Stimulated activated CD4-positive, alpha-beta T cell treated with anti-CD3 and anti-CD28 coated beads, Interleukin-1b, Interleukin-23, amount 100 ng/mL, for 24 hours (primary cell): ENCODE measurements at places on chromosomes 1 and 21.
A peak's percentile ranks its signal among the peaks of the same experiment; 100 is the strongest.

- peak; percentile 5 for DNase-seq
Observed at GRCh38 chr1:219385787-219386427, 212.2 kb downstream of the LYPLAL1 start.

DNA sequence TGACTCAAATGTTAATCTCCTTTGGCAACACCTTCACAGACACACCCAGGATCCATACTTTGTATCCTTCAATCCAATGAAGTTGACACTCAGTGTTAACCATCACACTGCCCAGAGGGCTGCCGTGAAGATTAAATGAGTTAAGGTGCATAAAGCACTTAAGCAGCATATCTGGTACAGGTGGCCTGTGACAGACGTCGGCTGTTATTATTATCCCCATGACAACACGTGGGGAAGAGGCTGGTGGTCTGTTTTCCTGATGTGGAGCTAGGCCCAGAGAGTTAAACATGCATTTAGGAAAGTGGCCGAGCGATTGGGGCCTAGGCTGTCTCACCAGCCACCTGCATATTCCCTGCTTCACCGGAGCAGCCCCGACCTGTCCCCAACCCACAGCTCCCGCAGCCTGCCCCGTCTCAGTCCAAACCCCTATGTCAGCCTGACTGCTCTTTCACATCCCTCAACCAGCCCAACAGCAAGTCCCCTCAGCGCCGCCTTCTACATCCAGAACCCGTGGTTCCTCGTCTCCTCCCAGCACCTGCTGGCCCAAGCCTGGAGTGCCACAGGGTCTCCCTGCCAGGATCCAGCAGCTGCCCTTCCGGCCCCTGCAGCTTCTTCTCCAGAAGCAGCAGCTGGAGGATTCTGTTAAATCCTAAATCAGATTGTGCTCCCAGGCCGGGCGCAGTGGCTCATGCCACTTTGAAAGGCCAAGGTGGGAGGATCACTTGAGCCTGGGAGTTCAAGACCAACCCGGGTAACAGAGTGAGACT lies 77.9 kb downstream of the FBXO2 start:
- no peak for DNase-seq

DNA sequence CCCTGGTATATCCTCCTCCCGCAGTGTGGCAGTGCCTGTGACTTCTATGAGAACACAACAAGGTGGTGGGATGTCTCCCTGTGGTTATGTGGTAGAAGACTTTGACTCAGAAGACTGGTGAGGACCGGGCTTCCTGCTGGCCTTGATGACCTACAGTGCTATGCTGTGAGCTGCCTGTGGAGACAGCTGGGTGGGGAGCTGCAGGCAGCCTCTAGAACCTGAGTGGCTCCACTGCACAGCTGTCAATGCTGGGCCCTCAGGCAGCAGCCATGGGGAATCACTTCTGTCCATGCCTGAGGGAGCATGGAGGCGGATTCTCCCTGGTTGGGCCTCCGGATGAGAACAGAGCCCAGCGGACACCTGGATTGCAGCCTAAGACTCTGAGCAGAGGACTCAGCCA lies 14.9 kb downstream of the SLC1A7 start:
- DNase-seq = no peak

DNA sequence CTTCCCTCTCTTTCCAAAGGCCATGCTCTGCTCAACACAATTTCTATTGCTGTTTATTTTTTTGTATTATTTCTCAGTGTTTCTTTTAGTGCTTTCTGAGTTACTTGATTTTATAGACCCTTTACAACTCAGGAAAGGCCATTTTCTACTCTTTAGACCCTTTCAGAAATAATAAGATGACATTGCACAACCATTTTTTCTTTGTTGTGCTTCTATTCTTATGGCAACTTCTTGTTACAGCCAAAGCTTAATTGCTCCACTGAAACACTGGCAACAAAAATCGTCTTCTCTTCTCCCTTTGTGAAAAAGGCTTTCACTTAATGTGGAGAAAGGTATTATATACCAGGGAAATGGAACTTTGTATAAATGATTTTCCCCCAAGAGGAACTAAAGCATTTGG lies 39.0 kb upstream of the SAMSN1 start:
- no peak for DNase-seq

DNA sequence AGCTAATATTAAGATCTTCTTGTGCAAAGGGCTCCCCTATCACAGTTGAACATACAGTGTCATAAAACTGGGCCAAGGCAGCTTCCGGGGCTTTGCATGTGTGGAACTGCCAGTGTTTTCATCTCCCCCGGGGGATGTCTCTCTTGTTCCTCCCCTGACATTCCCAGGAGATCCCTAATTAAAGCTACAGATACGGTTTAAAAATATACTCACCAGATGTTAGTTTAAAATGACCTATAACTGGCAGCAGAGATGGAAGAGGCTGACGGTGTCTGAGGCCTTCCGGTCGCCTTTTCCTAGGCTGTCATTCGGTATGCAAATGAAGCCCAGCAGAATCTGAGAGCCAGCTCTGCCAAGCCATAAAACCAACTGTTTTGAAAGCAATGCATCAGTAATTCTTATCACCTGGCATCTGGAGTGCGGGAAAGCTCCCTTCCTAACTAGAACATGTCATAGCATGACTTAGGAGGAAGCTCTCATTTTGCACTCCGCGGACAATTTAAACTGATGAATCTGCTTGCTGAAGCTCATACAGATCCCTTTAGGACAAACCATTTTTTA lies 436.5 kb upstream of the VAMP3 start:
- no peak for DNase-seq

DNA sequence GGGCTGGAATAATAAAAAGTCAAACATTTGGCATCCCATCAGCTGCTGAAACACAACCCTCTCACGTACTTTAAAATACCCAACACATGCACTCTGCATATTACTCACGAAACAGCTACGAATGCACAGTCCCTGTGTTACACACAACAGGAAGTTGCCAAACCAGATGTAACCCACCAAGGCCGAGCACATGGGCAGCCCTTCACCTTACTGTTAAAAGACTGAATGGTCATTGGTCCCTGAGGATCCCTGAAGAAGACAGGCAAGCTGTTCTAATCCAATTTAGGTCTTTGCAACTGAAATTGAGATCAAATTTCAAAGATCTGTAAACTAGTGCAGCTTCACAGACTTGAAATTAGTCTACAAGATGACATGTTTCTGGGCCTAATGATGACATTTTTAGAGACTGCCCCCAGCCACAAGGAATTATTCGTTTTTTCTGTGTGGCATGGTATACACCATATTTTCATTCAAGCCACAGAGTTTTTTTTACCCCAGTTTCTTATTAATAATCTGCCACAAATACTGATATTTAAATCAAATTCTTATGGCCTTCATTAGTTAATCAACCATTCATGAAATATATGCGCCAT lies 25.6 kb upstream of the IER5 start:
- no peak for DNase-seq

- DNase-seq = no peak
Observed at GRCh38 chr1:22344329-22344630, 107.4 kb upstream of the ZBTB40 start.

DNA sequence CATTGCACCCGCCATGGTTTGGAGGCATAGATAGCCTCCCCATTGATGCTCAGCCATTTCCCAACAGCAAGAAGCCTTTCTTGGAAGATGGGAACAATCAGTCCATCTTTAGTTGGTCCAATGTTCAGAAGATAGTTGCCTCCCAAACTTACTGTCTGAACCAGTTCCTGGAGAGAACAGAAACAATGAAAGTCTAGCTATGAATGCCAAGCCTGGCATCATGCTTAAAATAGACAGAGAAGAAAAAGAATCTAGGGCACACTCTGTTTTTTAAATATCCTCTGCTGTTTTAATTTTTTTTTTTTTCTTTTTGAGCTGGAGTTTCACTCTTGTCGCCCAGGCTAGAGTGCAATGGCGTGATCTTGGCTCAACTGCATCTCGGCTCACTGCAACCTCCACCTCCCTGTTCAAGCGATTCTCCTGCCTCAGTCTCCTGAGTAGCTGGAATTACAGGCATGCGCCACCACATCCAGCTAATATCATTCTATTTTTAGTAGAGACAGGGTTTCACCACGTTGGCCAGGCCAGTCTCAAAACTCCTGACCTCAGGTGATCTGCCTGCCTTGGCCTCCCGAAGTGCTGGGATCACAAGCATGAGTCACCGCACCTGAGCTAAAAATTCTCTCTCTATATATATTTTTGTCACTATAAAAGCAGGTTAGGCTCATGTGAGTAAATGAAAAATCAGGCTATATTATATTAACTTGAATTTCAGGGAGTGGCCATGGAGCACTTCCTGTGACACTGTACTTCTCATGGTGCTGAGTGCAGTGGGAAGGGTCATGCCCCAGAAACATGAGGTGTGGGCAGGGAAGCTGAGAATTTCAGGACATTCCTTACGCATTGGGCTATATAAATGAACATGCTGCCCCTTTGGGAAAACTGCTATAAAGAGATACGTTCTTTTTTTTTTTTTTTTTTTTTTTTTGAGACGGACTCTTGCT lies 19.1 kb downstream of the FUCA1 start:
- DNase-seq = no peak

DNA sequence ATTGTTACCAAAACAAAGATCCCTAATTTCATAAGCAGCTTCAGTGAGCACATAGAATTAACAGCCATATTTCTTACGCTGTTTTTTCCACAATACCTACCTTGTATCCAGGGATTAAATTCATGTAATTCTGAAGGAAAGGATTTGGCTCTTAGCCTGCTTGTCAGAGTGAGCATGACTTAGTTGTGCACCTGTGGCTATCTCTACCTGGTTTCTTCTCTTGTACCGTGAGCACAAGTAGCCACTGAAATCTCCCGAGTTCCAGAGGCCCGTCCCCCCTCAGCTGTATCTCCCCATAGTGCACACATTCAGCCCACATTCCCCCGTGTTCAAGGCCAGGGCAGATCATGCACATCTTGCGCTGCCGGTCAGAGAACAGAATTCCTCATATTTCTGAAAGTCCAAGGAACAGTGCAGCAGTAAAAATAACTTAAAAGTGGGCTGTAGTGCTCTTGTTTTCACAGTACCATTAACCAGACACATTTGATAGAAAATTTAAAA lies 2.3 kb downstream of the TENT5C start:
- DNase-seq = no peak

DNA sequence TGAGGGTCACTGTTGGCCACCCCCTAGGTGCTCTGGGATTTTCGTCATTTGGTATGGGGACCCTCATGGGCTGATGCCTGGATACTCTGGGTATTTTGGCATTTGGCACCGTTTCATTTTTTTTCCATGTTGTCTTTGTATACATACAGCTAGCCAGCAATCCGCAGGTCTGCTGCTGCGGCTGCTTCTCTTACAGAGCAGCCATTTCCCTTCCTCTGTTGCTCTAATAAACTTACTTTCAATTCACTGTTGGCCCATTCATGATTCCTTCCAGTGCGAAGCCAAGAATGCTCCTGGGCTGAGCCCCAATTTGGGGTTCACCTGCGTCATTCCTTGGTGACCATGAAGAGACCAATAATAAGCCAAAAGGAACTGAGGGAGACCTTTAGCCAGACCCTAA lies 21.5 kb downstream of the GON4L start:
- no peak for DNase-seq

DNA sequence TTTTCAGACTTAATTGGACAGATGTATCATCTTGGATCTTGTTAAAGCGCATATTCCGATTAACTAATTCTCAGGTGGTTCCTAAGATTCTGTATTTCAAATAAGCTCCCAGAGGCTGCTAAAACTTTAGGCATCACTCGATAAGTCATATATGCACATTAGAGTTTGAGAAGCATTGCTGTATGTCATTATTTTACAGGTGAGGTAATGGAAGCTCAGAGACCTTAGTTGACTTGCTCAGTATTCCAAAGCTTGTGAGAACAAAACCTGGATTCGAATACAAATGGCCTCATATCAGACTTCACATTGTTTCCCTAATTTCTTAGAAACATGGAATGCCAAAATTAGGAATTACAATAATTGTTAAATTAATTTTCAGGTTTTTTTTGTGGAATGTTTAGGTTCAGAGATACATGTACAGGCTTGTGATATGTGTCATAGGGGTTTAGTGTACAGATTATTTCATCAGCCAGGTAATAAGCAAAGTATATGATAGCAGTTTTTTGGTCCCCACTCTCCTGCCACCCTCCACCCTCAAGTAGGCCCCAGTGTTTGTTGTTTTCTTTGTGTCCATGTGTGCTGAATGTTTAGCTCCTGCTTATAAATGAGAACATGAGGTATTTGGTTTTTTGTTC lies 96.8 kb downstream of the XPR1 start:
- DNase-seq = no peak

GRCh38 chr1:117290890-117291289 lies 76.4 kb upstream of the MAN1A2 start:
- no peak for DNase-seq

DNA sequence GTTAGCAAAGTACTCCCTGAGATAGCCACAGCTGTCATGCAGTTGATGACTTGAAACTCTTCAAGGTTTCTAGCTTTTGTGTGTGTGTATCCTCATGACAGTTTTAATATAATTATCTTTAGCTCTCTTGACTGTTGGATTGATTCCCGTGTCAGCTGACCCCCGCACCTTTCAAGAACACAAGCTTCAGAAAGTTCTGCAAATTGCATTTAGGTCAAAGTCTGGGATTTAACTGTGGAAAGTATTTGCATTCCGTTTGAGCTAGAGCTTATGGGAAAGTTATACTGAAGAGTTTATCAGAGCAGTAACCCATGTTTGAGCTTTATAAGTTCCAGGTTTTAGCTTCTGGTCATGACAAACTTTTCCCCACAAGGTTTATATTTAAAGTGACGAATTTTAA lies 380.1 kb upstream of the CHRM3 start:
- no peak for DNase-seq

DNA sequence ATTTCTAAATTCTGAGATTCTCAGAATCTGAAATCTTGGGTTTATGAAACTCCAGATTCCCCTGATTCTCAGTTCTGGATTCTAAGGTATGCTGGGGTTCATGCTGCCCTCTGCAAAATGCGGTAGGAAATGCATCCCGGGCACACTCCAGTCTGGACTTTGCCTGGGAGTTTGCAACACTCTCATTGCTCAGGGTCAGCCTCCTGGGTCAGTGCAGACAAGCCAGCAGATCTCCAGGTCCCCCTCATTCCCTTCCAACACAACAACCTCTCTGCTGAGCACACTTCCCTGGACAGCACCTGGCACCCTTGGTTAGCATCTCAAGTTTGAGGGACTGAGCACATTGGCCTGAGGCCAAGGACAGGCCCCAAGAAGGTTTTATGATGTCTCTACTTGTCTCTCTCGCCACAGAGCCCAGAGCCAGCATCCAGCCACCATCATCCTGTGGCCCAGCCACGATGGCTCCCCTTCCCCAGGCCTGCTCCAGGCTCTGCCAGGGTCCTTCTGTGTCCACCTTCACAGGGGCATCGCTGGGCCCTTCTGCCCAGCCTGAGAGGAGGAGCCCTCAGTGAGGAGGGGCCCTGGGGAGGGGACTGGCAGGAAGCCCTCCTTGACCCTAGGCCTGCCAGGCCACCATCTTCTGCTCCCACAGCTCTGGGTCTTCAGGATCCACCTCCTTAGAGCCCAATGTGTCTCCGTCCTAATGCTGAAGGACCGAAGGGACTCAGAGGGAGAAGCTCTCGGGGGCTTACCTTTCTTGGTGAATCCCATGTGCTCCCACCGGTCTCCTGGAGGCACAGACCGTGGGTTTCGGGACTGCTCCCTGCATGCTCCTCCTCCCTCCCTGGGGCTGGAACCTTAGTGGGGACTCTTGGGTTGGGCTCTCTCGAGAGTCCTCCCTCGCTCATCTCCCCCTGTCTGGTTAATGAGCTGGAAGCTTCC lies 550.7 kb downstream of the PTPRU start:
- no peak for DNase-seq
